Activated CD8-positive, alpha-beta memory T cell treated with anti-CD3 and anti-CD28 coated beads for 4 hours (primary cell): ENCODE measurements at places on chromosomes 2 and 18.

DNA sequence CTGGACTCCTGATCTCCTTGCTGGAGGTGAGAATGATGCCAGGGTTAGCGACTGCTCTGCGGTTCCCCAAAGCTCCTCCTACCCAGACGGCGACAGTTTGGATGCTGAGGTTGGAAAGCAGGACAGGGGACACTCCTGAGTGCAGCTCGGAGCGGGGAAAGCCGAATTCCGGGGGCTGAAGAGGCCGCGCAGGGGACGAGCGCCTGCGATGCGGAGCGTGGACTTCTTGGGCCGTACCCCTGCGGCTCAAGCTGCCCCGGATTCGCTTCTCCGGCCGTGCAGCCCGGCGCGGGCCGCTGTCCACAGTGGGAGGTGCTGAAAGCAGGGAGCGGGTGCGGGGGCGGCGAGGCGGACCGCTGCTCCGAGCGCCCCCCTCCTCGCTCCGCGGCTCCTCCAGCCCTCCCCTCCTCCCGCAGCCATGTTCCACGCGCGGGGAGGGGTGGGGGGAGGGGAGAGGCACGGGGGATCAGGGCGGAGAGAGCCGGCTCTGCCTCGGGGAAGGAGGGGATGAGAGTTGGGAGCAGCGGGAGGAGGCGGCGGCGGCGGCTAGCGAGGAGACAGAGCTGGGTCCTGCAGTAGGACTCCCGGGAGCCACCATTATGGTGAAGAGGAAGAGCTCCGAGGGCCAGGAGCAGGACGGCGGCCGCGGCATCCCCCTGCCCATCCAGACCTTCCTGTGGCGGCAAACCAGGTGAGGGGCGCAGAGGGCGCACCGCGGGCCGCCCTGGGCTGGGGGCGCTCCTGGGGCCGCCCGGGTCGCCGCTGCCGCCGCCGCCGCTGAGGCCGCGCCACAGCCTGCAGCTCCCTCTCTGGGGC, at the start of gene UNC80:
UNC80 (plus strand) TSS at position 359 of the 816 bp plus-strand sequence; CDS start at position 600, 241 bp downstream.
- DNase-seq: no peak

DNA sequence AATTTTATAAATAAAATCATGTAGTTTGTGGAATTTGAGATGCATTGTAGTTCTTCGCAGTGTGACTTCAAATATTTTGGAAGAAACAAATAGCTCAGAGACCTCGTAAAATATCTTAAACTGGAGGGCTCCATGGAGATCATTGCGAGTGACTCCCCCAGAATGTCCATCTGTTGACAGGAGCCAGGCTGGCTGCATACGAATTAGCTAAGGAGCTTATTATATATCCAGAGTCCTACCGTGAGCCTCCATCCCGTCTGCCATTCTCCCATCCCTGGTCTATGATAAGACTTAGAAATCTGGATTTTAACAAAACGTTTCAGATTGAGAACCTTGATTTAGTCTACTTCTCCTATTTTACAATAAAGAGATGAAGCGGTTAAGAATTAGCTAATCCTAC, 80.2 kb downstream of the MSH2 start:
- DNase-seq: no peak

- no peak for DNase-seq
These were observed 48.7 kb downstream of the CYP26B1 start for GRCh38 chr2:72098935-72099334.

GRCh38 chr2:24199968-24200590, 25.2 kb downstream of the FAM228A start:
- DNase-seq: no peak

GRCh38 chr2:150166313-150167051, 321.0 kb downstream of the RND3 start:
- DNase-seq: no peak

DNA sequence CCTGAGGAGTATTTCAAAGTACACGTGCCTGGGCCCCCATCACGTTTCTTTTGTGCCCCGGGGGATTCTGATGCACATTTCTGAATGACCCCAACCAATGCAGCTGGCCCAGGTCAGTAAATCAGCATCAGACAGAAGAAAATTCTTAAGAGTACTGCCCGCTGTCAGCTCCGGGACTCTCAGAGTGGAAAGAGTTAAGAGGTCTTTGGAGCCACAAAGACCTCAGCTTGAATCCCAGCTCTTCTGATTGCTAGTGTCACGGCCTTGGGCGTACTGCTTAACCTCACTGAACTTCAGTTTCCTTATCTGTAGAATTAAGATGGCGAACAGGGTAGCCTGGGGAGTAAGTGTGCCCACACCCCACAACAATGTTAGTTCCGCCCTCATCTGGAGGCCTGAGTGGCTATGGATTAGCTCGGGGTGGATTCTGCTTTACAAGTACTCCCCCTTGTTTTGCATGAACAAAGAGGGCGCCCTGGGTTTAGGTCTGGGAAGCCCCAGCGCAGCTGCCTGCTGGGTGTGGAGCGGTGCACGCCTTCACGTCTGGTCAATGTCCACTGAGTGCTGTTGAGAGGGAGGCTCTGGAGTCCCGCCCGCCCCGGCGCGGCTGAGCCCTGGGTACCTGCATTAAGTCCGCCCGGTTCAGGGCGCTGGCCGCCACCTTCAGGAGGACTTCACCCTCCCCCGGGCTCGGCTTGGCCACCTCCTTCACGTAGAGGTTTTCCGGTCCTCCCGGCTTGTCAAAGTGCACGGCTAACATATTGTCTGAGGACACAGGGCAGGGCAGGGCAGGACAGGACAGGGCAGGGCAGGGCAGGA, 858 bp downstream of the TP53I3 start:
- no peak for DNase-seq

DNA sequence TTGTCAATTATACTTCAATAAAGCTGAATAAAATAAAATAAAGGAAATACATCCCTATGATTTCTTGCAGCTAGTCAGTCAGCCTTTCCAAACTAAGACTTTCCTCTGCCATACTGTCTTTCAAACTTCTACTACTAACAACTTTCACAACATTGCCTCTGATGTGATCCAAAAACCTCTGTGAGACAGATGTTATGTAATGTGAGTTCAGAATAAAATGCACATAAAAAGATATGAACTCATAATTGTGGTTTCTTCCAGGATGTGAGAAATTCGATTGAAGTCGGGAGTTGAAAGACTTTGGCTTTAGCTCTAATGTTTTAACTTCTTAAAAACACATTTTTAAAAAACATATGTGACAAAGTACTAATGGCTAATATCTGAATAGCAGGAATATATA, 98.7 kb downstream of the PIGN start:
- DNase-seq: no peak

DNA sequence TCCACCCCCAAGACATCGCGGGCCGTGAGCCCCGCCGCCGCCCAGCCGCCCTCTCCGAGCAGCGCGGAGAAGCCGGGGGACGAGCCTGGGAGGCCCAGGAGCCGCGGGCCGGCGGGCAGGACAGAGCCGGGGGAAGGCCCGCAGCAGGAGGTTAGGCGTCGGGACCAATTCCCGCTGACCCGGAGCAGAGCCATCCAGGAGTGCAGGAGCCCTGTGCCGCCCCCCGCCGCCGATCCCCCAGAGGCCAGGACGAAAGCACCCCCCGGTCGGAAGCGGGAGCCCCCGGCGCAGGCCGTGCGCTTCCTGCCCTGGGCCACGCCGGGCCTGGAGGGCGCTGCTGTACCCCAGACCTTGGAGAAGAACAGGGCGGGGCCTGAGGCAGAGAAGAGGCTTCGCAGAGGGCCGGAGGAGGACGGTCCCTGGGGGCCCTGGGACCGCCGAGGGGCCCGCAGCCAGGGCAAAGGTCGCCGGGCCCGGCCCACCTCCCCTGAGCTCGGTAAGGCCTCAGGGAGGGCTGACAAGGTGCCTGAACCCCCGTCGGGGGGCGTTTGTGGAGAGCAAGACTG, 14.2 kb downstream of the SPEG start:
- DNase-seq: no peak

GRCh38 chr2:233476063-233476410, 90.5 kb downstream of the USP40 start:
- no peak for DNase-seq

GRCh38 chr18:8063733-8064132, 496.6 kb downstream of the PTPRM start:
- no peak for DNase-seq

GRCh38 chr2:138023298-138023697, 59.0 kb downstream of the HNMT start:
- DNase-seq: no peak

- no peak for DNase-seq
These were observed 797 bp downstream of the NXPH2 start for GRCh38 chr2:138779406-138779780.

- DNase-seq: no peak
These were observed 66.2 kb downstream of the ACVR2A start for GRCh38 chr2:147910990-147911473.

- DNase-seq: no peak
These were observed 97.2 kb downstream of the DCC start for GRCh38 chr18:52437161-52437560.

DNA sequence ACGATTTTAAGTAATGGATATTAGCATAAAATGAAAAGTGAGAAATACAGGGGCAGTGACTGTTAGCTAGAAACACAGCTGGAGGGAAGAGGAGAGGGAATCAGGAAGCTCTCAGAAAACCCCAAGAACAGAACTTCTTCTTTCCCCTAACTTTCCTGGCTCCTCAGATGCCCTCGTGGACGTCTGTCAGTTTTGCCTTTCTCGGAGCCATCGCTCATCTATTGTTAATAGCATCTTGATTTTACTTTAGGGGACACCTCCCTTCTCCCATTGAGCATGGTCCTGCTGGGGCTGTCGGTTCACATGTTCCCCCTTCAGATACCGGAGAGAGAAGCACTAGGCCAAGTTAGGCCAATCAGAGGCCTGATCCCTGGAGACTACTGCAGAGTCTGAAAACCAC, 2.3 kb upstream of the PLEK start:
- no peak for DNase-seq

- no peak for DNase-seq
These were observed 31.7 kb downstream of the GPC1 start for GRCh38 chr2:240467149-240467642.

DNA sequence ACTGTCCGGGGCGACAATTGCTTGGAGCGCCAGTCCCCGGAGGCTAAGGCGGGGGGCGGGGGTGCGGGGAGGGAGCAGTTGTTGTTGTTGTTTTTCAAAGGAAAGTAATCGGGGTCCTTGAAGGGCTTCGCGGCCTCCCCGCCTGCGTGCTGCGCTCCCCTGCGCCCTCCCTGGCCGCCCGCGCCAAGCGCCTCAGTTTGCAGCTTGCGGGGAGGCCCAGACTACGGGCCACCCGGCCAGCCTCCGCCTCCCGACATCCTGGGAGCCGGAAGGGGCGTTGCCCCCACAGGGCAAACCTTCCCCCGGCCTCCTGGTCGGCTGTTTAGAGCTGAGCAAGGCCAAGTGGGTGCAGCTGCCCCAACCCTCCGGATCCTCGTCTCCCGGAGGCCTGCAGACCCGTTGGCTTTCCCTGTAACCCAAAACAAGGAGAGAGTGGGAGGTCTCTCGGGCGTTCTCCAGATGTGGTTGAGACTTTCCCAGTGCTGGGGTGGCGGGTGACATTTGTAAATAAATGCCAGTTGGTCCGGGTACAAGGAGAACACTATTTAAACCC, 3.7 kb upstream of the SIX3 start:
- DNase-seq: no peak

GRCh38 chr2:45782986-45783385, 131.5 kb downstream of the PRKCE start:
- no peak for DNase-seq

- no peak for DNase-seq
These were observed 191.0 kb downstream of the NEDD4L start for GRCh38 chr18:58235001-58235436.

GRCh38 chr18:38923126-38923525, 1357.5 kb upstream of the CELF4 start:
- DNase-seq: no peak

DNA sequence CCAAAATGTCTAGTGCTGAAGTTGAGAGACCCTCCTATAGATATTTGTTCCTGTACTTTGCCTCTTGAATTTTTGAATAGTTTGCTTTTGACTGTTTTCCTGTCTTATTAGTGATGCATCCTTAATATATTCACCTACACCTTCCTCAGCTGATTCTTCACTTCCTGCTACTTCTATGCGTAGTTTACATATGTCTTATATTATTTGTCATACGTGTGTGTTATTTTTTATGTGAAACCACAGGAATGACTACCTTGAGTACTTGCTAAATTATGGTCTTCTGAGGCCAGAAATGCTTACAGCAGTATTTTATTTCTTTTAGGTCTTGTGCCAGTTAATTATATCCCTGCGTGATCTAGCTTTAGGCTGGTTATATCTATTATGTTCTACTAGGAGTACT, 9.9 kb downstream of the UBE2E3 start:
- DNase-seq: no peak

- no peak for DNase-seq
These were observed 131.6 kb downstream of the CDH2 start for GRCh38 chr18:28045176-28045810.

DNA sequence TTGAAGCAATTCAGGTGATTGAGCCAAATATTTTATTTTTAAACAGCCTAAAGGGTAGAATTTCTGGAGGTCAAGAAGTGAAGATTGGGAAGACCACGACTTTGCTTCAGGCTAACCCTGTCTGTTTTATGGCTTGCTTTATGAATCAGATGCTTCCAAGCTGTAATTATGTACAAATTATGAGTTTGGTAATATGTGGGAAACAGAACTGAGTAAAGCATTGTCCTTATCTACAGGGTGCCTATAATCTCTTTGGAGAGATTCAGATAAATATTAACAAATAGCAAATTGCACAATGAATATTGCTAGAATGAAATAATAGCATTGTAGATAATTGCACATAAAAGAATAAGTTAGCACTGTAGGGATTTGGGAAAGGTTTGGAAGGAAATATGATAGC, 539.4 kb upstream of the CDH2 start:
- DNase-seq: no peak
